Activated naive CD4-positive, alpha-beta T cell treated with anti-CD3 and anti-CD28 coated beads, Interleukin-2, amount 50 U/mL, for 16 hours (primary cell): ENCODE measurements at places on chromosomes 7 and 10.

DNA sequence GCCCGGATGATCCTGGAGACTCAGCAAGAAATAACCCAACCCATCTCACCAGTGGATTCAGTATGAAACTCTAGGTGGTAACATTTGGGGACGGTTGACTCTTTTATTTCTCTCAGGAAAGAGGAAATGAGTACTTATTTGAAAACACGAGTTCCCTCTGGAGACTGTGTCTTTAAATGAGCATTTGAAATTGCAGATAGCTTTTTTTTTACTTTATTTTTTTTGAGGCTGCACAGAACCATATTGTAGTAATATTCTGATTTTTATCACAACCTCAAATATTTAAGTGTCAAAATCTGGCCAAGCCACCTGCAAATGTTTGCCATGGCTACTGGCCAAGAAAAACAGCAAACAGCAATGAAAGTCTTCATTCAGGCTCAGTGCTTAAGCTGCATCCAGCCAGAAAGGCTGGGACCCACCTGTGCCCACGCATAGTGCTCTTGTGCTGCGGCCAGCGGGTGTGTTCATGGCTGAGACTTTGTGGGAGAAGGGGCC lies 160.8 kb downstream of the CREB5 start:
- no peak for DNase-seq

DNA sequence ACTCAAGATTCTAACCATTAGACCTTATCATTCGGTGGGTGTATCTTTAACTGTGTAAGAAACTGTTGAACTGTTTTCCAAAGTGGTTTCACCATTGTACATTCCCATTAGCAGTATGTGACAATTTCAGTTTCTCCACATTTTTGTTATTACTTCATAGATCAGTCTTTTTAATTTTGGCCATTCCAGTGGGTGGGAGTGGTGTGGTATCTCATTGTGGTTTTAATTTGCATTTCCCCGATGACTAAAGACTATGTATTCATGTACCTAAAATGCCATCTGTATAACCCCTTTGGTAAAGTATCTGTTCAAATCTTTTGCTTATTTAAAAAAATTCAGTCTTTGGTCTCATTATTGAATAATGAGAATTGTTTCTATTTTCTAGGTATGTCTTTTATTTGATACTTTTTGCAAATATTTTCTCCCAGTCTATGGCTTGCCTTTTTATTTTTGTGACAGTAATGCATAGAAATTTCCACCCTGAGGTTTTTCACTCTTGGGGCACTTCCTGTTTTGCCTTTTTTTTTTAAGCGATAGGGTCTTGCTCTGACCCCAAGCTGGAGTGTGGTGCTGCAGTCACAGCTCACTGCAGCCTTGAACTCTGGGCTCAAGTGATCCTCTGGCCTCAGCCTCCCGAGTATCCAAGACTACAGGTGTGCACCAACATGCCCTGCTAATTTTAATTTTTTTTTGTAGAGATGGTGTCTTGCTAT lies 141.1 kb upstream of the ITGB1 start:
- DNase-seq, result no peak

GRCh38 chr7:101128040-101128834 lies 1.3 kb downstream of the SERPINE1 start:
- DNase-seq, result no peak

GRCh38 chr10:114893251-114893650 lies 44.7 kb upstream of the TRUB1 start:
- DNase-seq, result no peak

- peak; percentile 52 for DNase-seq
These were observed 645 bp downstream of the SLC26A4 start for GRCh38 chr7:107661081-107661864.
